ENCODE measurements at places on chromosomes 11 and 22. TPM values are rescaled to one million over a fixed set of nuclear protein-coding genes. Genes with fewer than 3 reads are reported as not detected.

- peak overlapping the region; percentile 62 for H3K4me3 ChIP-seq
- peaks cover 15% of the 10 kb centered on the region for H3K36me3 ChIP-seq
- H3K4me1 ChIP-seq: peaks cover 80% of the 10 kb centered on the region
- no peak for DNase-seq
- no peaks in the 10 kb centered on the region for H3K27me3 ChIP-seq
These were observed 286.6 kb downstream of the ETS1 start for GRCh38 chr11:128300785-128301184.

GRCh38 chr11:132734217-132734616 is 798.1 kb downstream of the OPCML start:
- H3K36me3 ChIP-seq: no peaks in the 10 kb centered on the region
- no peak overlapping the region for H3K27ac ChIP-seq
- H3K4me1 ChIP-seq: no peaks in the 10 kb centered on the region
- DNase-seq: no peak
- H3K27me3 ChIP-seq: no peaks in the 10 kb centered on the region

GRCh38 chr11:31022080-31022479 is 347.5 kb downstream of the DCDC1 start:
- no peak overlapping the region for H3K27ac ChIP-seq
- H3K4me1 ChIP-seq: no peaks in the 10 kb centered on the region
- H3K36me3 ChIP-seq: no peaks in the 10 kb centered on the region
- no peaks in the 10 kb centered on the region for H3K27me3 ChIP-seq

Gene DEFB131B
- not detected for total RNA-seq
